ENCODE measurements at places on chromosomes 7 and 10.

DNA sequence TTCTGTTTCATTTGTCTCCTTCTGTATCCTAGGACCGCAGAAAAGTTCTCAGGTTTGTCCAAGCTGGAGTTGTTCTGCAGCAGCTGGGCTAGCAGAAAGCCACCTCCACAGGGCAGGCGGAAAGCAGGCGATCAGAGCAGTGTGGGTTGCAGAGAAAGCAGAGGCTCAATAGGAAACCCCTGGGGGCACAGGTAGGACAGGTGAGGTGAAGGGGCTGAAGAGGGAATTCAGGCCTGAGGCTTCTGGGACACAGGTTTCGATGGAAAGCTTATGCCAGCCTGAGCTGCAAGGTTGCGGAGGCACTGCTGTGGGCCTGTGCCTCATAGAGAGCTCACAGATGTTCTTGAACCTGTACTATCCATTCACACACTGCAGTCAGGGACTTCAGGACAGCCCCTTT is 194.9 kb upstream of the TPK1 start:
- DNase-seq: no peak

GRCh38 chr7:135190703-135191102 is 20.2 kb upstream of the CYREN start:
- DNase-seq: no peak

GRCh38 chr10:44400541-44400940 is 15.6 kb upstream of the CXCL12 start:
- DNase-seq: no peak

DNA sequence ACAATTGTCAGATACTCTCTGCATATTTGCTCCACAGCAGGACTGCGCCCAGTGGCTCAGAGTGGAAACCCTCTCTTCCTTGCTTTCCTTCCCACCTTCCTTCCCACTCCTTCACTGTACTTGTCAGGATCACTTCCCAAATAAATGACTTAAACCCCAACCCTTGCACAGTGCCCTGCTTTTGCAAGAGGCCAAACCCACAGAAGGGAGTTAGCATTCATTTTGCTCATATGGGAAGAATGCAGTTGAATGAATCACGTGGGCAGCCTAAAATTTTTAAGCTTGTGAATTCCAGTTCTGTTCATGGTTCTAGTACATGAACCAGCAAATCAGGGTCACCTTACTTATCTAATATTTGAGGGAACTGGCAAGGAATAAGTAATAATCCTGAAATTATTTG is 47.7 kb upstream of the SFMBT2 start:
- no peak for DNase-seq

- DNase-seq: no peak
These were observed 82.8 kb downstream of the CACNA2D1 start for GRCh38 chr7:82360591-82361368.

- DNase-seq: no peak
These were observed 36.7 kb downstream of the BAIAP2L1 start for GRCh38 chr7:98364220-98364619.

- DNase-seq: no peak
These were observed 465.9 kb upstream of the CELF2 start for GRCh38 chr10:10551596-10552301.

GRCh38 chr7:111255576-111255975 is 164.6 kb downstream of the LRRN3 start:
- DNase-seq: no peak

DNA sequence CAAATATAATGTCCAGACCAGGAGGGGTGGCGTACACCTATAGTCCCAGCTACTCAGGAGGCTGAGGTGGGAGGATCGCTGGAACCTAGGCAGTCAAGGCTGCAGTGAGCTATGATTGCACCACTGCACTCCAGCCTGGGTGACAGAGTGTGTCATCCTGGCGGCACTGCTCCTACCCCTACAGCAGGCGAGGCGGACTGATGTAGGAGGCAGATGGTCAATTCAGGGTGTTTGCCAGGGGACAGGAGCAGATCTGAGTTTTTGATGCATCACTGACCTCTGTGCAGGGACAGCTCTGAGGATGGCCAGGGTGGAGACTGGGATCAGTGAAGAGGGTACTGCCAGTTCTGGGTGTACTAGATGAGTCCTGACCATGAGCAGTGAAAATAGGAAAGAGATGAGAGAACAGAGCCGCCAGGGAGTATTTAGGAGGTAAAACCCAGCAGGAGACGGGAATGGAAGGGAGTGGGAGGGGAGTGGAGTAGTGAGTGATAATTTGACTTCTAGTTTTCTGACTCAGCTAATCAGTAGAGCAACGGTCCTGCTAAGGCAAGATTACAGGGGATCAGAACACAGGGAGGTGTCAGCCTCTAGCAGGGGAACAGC is 75.3 kb downstream of the HIP1 start:
- DNase-seq: no peak

GRCh38 chr10:73889014-73889413 is 14.7 kb upstream of the CAMK2G start:
- DNase-seq: peak; percentile 89

GRCh38 chr10:33066558-33067236 is 108.7 kb upstream of the ITGB1 start:
- DNase-seq: no peak

- DNase-seq: no peak
These were observed 113.0 kb downstream of the EXOC4 start for GRCh38 chr7:133365917-133366316.

DNA sequence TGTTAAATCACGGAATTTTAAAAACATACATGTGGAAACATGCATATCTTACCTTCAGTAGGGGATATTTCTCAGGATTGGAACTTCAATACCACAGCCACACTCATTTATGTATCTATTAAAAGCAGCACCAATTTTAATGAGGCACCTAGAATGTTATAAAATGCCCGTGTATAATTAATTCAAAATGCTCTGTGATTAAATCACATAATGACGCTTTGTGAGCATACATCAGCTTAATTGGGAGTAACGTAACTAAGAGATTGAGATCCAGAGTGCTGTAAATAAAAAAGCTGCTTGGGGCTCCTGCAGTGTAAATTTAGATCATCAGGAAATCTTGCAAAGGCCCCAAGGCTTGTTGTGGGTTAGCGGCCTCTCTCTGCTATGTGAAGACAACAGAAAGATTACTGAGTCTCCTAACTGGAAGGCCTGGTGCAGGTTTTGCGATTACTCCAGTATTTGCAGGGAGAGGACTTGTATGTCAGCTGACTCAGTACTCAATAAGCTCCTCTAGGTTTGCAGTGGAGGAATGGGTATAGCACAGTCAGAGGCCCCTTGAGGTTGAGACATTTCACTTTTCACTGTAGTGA is 195.5 kb upstream of the PHYHIPL start:
- DNase-seq: no peak

DNA sequence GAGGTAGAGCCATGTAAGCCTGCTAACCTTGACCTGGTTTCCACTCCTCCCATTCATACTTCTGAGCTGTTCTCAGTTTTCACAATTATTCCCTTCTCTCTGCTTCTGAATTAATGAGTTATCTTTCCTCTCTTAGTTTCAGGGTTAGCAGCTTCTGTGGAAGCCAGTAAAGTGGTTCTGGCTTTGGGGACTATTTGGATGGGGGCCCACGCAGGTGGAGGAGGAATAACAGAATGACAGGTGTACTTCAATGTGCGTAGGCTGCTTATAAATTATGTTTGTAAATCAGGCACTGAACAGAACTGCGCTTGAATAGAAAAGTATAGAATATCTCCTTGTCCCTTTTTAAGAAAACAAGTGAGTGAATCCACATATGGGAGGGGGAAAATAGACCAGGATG is 128.9 kb upstream of the GAD2 start:
- no peak for DNase-seq

DNA sequence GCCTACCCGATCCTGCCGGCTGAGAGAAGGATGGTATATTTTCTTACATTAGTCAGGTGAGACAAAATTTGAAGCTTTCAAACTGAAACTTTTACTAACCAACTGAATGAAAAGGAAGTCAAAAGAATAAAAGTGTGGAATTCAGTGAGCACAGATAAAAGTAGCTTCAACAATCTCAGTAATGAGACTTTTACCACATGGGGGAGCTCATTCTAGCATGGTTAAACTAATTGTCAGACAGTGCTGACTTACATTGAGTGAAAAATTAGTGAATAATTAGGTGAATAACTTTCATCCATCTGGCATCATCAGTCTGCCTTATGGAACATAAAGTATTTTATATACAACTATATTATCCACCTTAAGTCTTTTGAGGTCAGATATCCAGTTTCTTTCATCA is 8.4 kb downstream of the FAM237B start:
- no peak for DNase-seq

DNA sequence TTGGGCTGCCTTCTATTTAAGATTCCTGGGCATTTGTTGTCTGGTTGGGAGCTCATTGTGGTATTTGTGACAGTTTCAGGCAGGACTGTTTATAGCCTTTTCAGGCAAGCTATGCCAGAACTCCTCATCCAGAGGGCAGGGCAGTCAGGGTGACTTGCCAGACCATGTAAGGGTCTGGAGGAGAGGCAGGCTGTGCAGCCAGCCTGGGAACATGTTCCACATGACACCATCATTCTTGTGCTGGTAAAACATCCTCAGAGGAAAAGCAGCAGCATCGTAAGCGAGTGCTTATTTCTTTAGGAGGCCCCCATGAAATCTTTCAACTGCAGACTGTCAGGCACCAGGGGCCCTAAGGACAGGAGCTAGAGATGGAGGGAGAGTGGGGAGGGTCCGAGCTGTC is 44.0 kb upstream of the SORBS1 start:
- DNase-seq: no peak

DNA sequence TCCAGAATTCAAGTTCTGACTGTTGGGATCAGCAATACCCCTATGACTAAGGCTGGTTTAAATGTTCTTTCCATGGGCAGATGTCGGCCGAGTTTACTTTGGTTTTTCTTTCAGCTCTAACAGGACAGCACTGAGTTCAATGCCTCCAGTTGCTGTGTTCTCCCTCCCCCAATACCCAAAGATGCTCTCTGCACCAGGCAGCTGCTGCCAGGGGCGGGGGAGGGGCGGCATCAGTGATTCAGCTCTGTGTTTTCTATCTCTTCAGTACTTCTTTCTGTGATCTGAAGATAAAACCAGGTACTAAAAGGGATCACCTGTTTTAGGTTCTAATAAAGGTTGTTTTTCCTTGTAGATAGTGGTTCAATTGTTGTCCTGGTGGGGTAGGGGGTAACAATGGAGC is 576.7 kb upstream of the POT1 start:
- DNase-seq: no peak

GRCh38 chr7:71327946-71328345 is 196.0 kb downstream of the GALNT17 start:
- no peak for DNase-seq

DNA sequence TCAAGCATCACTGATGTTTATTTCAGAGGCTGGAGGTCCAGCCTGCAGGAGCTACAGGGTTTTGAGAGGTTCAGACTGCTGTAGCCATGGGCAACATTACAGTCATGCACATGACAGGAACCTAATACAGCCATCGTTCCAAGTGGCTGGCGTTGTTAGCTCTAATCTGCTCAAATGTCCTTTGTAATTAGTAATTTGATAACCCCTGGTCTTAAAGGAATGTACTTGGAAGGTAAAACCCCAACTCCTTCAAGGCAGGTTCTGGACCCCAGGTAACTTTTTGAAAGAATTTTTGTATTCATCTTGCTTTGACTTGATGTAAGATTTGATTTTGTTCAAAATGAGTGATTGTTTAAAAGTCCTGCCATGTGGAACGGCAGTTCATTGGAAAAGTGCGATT is 34.7 kb upstream of the FOXI2 start:
- DNase-seq: no peak

DNA sequence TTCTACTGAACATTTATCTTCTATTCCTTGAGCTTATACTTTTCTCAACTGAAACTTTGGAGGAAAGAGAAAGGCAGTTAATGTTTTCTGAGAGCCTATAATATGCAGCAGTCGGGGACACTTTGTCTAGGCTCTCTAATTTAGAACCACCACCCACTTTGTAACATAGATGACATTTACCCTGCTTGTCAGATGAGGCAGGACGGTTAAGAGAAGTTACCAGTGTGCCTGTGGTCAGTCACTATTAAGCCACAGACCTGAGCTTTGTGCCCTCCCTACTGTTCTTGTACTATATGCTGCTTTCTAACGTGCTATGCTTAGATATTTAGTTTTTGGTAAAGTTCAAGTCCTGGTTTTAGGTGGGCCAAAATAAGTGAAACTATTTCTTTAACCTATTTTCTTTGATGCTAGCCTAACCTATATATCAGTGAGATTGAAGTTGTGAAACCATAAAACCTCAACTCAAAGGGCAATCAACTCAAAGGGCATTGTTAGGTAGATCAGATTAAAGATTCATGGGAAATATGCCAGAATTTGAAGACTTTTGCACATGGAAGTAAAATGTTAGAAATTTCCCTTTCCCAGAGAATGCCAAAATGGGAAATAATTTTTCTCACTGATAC is 156.5 kb upstream of the AGR3 start:
- DNase-seq: no peak

DNA sequence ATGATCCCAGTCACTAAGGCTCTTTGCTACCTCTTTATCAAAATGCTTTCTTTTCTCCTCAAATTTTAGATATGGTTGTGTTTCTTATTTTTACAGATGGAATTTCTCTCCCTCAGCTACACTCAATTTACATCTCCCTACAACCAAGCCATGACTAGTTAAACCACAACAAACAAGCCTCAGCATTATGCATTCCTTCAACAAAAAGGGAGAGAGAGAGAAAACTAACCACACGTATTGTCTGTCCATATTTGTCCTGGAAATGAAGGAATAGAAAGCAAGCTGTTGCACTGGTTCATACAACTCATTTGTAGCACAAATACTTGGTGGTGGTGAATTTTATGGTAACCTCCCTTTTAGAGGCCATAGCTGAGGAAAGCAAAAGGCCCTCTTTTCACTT is 286.4 kb downstream of the AHR start:
- no peak for DNase-seq

DNA sequence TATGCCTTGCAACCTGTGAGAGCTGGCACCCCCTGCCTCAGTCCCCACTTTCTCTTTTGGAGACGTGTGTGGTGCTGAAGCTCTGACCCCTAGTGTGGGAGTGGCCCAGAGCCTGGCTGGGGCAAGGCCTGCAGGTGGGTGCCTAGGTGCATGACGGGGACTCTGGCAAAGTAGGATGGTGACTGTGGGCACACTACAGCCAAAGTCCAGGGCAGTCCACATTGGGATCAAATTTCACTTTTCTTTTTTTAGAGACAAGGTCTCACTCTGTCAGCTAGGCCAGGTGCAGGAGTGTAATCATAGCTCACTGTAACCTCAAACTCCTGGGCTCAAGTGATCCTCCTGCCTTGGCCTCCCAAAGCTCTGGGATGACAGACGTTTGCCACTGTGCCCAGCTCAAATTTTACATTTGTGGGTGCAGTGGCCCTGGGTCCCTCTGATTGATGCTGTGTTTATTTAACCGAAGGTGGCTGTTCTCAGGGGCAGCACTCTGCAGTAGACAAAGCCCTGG is 52.3 kb downstream of the NEURL1 start:
- no peak for DNase-seq

GRCh38 chr10:30158325-30158960 is 99.1 kb upstream of the JCAD start:
- DNase-seq: peak; percentile 21

Measured in RCC 7860 (cell line).